ENCODE measurements at places on chromosomes 16 and 17. TPM values are rescaled to one million over a fixed set of nuclear protein-coding genes. Genes with fewer than 3 reads are reported as not detected.

Gene CRYM
- 1.0 TPM for total RNA-seq

Gene ESRP2
- 2.1 TPM for total RNA-seq

Gene SPATA22
- 0.39 TPM for total RNA-seq

Gene PPP1R1B
- 8.3 TPM for total RNA-seq

Gene HSF4
- 41.2 TPM for total RNA-seq

Gene SBK1
- 0.17 TPM for total RNA-seq

- no peaks in the 10 kb centered on the region for H3K27me3 ChIP-seq
- peaks cover 22% of the 10 kb centered on the region for H3K36me3 ChIP-seq
- no peak overlapping the region for H3K4me3 ChIP-seq
- DNase-seq, result no peak
- H3K4me1 ChIP-seq, result peaks cover 17% of the 10 kb centered on the region
Observed at GRCh38 chr16:15398618-15399316, 3.2 kb downstream of the MPV17L start.

- H3K27ac ChIP-seq, result no peak overlapping the region
- no peaks in the 10 kb centered on the region for H3K36me3 ChIP-seq
- peaks cover 5% of the 10 kb centered on the region for H3K4me1 ChIP-seq
- DNase-seq, result no peak
Observed at GRCh38 chr17:36705874-36706731, 104.7 kb downstream of the MRM1 start.

GRCh38 chr17:77905266-77905665 is 53.2 kb upstream of the TNRC6C start:
- no peaks in the 10 kb centered on the region for H3K4me1 ChIP-seq
- H3K27ac ChIP-seq, result no peak overlapping the region
- no peak for DNase-seq

- no peaks in the 10 kb centered on the region for H3K27me3 ChIP-seq
- no peak overlapping the region for H3K4me3 ChIP-seq
- DNase-seq, result no peak
- no peaks in the 10 kb centered on the region for H3K36me3 ChIP-seq
- H3K27ac ChIP-seq, result no peak overlapping the region
Observed at GRCh38 chr17:41959336-41960095, 7.1 kb upstream of the CNP start.

- no peak for DNase-seq
- H3K4me3 ChIP-seq, result no peak overlapping the region
- no peaks in the 10 kb centered on the region for H3K4me1 ChIP-seq
- H3K27me3 ChIP-seq, result no peaks in the 10 kb centered on the region
- no peaks in the 10 kb centered on the region for H3K36me3 ChIP-seq
Observed at GRCh38 chr17:72640415-72641165, 451.9 kb downstream of the SLC39A11 start.

GRCh38 chr16:27304881-27305745 is 8.7 kb upstream of the IL4R start:
- no peaks in the 10 kb centered on the region for H3K36me3 ChIP-seq
- H3K4me1 ChIP-seq, result peaks cover 14% of the 10 kb centered on the region
- no peak overlapping the region for H3K27ac ChIP-seq
- DNase-seq, result no peak
- H3K27me3 ChIP-seq, result no peaks in the 10 kb centered on the region

- peaks cover 62% of the 10 kb centered on the region for H3K4me1 ChIP-seq
- no peak overlapping the region for H3K27ac ChIP-seq
- no peak overlapping the region for H3K4me3 ChIP-seq
Observed at GRCh38 chr17:41773731-41774193, 12.7 kb downstream of the JUP start.

GRCh38 chr17:21679256-21680146 is 12.8 kb upstream of the KCNJ18 start:
- no peaks in the 10 kb centered on the region for H3K4me1 ChIP-seq
- H3K4me3 ChIP-seq, result no peak overlapping the region
- no peak for DNase-seq
- H3K27me3 ChIP-seq, result no peaks in the 10 kb centered on the region
- no peaks in the 10 kb centered on the region for H3K36me3 ChIP-seq

GRCh38 chr16:1098266-1098991 is 2.4 kb upstream of the C1QTNF8 start:
- H3K27me3 ChIP-seq, result peaks cover 4% of the 10 kb centered on the region
- H3K4me1 ChIP-seq, result peaks cover 11% of the 10 kb centered on the region
- H3K27ac ChIP-seq, result no peak overlapping the region

DNA sequence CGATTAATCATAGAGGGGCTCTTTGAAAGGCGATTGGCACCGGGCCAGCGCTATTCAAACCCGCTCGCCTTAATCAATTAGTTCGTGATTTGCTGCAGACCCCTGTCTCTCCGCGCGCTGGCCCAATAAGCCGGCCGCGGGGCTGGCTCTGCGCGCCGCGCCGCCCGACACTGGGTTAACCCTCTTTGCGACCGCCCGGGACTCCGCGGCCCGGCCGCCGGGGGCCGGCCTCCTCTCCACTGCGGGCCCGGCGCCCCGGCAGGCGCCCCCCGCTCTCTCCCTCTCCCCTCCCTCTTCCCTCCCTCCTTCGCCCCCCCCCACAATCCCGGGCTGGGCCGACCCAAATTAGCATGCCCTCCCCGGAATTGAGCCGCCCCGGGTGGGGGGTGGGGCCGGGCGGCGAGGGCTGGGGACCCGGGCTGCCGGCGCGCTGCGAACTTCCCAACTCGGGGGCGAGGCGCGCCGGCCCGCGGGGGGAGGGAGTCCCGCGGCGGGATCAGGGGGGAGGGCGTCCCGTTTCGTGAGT is 428 bp upstream of the SALL1 start:
- H3K27me3 ChIP-seq, result peaks cover 64% of the 10 kb centered on the region

DNA sequence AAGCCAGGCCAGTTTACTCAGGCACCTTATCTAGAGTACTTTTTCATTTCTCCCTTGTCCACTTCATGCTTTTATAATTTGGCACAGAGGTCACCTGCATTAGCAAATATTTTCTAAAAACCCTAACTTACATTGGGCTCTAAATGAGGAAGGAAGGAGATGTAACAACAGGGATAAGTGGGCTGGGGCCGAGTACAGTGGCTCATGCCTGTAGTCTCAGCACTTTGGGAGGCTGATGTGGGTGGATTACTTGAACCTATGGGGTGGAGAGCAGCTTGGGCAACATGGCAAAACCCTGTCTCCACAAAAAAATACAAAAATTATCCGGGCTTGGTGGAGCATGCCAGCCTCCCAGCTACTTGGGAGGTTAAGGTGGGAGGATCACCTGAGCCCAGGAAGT is 55.9 kb downstream of the TMEM100 start:
- no peaks in the 10 kb centered on the region for H3K4me1 ChIP-seq
- no peaks in the 10 kb centered on the region for H3K27me3 ChIP-seq
- H3K36me3 ChIP-seq, result no peaks in the 10 kb centered on the region
- no peak for DNase-seq
- H3K27ac ChIP-seq, result no peak overlapping the region

DNA sequence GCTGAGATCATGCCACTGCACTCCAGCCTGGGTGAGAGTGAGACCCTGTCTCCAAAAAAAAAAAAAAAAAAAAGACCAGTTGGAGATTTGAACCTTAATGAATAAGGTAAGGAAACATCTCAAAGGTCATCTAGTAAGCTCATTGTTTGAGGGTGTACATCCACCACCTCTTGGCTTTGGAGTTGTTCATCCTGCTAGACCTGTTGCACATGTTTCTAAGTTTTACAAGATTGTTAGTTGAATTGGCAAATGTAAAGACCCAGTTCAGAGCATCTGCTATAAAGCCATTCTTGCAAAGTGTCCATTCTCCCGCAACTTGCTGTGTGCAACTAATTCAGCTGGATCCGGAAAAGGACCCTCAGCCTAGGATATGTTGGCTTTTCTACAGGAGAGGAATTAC is 1.5 kb downstream of the PSMD7 start:
- peak overlapping the region; percentile 66 for H3K4me3 ChIP-seq
- H3K27ac ChIP-seq, result peak overlapping the region; percentile 91
- H3K27me3 ChIP-seq, result no peaks in the 10 kb centered on the region

All from esophagus muscularis mucosa (tissue), 4 donors.